ENCODE measurements at places on chromosomes 2 and 18.

- no peak for DNase-seq
These were observed 71.5 kb upstream of the GPC1 start for GRCh38 chr2:240363746-240364581.

- DNase-seq = no peak
These were observed 75.3 kb downstream of the STK39 start for GRCh38 chr2:168172071-168172470.

- no peak for DNase-seq
These were observed 57.6 kb downstream of the NPAS2 start for GRCh38 chr2:100877555-100877954.

- no peak for DNase-seq
These were observed 135.5 kb downstream of the MEIS1 start for GRCh38 chr2:66570471-66570870.

- no peak for DNase-seq
These were observed 46.2 kb downstream of the FAM98A start for GRCh38 chr2:33552758-33553461.

GRCh38 chr2:12616456-12617156 is 100.1 kb upstream of the TRIB2 start:
- DNase-seq = no peak

GRCh38 chr2:4110273-4110672 is 406.9 kb downstream of the DCDC2C start:
- DNase-seq = no peak

DNA sequence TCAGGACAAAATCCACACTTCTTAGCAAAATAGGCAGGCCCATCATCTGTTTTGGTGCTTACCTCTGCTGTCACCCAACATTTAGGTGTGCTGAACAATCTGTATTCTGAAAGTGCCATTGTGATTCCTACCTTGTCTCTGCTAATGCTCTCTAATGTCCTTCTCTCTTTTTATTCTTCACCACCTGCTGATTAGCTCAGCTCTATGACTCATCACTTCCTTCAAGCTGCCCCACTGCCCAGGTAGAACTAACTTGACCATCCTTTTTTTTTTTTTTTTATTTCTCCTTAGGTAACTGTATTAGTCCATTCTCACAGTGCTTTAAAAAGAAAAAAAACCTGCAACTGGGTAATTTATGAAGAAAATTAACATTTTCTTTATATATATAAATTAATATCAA is 478.7 kb upstream of the POU3F3 start:
- DNase-seq = no peak

DNA sequence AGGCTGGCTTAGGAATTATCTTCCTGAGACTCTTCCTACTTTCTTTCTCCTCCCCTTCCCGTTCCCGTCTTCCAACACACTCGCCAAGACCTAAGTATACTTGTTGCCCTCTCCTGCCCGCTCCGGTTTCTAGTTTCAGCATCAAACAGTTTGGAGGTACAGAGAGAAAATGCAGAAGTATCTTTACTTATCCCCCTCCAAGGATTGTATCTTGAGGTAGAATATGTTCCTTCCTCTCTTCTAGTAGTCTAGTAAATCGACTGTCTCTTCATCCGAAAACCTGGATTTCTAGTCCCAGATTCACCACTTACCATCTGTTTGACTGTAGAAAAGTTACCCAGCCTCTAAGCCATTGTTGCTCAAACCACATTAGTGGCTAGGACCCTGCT is 755 bp downstream of the EIF4E2 start:
- DNase-seq = no peak

Data from T-helper 17 cell (primary cell).